Tibial nerve (tissue), 4 donors: ENCODE measurements at places on chromosomes 1 and 21. TPM values are rescaled to one million over a fixed set of nuclear protein-coding genes. Genes with fewer than 3 reads are reported as not detected.

The KMO gene
- 0.20 TPM for total RNA-seq

The TNNT2 gene
- total RNA-seq: 82.7 TPM

The SPATC1L gene
- 4.5 TPM for total RNA-seq

The PLPPR5 gene
- 0.20 TPM for total RNA-seq

- no peak overlapping the region for H3K4me3 ChIP-seq
- no peaks in the 10 kb centered on the region for H3K4me1 ChIP-seq
- no peaks in the 10 kb centered on the region for H3K36me3 ChIP-seq
- H3K27ac ChIP-seq: no peak overlapping the region
- no peak for DNase-seq
Measured at GRCh38 chr1:115890580-115890979, 49.7 kb upstream of the NHLH2 start.
